ENCODE measurements at places on chromosomes 7 and 10.

DNA sequence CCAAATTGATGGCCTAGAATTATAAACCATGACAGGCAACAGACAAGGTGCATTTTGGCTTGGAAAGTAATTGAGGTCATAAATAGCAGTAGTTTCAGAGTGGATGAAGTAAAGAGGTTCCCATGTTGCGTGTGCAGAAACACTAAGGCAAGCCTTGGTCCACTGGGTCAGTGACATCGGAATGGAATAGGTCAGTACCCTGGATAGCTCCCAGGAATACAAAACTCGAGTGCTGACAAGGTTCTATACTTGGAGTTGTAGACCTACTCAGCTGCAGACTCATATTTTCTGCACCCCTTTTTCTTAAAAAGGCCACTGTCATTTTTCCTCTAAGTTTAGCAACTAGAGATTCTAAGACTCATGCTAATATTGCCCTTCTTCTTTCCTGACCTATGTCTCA, 132.8 kb downstream of the DYNC1I1 start:
- DNase-seq, result no peak

- no peak for DNase-seq
Measured at GRCh38 chr7:44580945-44581878, 819 bp downstream of the TMED4 start.

DNA sequence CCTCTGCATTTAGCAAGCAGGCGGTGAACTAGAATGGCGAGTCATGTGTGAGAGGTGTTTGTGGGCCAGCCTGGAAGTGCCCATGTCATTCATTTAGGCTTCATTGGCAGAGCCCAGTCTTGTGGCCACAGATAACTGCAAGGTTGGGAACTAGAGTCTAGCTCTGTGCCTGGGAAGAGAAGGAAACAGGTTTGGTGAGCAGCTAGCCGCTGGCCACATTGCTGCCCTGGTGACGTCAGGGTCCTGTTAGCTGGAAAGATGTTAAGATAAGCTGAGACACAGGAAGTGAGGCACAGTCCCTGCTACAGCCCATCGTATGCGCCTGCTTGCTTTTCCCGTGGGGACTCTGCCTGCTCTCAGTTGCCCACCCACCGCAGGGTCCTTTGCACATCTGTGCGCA, 185.5 kb downstream of the CAMK1D start:
- no peak for DNase-seq

DNA sequence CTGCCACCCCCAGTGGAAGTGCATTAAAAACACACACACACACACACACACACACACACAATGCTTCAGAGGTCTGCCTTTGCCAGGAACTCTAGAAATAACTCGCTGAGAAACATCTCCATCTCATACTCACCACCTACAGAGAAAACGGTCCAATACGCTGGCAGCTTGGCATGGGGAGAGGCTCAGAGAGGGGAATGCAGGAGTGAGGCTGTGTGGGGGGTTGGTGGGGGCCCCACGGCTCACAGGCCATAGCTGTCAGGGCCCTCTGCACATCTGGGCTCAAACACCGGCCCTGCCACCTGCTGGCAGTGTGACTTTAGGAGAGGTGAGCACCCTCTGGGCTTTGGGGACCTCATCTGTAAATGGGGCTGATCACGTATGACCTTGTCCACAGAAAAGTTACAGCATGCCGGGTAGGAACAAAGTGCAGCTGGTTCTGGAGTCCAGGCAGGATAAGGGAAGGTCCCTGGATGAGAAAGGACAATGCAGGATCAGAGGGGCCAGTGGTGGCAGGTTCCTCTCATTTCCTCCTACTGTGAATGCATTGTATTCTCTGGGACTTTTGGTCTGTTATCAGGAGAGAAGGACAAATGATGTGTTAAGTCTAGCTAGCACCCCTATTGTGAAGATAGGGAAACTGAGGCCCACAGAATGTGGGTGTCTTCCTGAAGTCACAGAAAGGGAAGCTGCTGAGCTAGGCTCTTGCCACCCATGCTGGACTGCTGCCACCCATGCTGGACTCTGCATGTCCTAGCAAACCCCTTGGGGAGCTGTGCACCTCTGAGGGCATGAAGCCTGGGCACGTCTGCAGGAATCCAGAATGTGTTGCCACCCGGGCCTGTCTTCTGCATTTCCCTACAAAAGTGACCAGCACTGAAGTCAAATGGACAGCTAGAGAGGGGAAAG, 404.6 kb downstream of the RPS24 start:
- peak; percentile 9 for DNase-seq

DNA sequence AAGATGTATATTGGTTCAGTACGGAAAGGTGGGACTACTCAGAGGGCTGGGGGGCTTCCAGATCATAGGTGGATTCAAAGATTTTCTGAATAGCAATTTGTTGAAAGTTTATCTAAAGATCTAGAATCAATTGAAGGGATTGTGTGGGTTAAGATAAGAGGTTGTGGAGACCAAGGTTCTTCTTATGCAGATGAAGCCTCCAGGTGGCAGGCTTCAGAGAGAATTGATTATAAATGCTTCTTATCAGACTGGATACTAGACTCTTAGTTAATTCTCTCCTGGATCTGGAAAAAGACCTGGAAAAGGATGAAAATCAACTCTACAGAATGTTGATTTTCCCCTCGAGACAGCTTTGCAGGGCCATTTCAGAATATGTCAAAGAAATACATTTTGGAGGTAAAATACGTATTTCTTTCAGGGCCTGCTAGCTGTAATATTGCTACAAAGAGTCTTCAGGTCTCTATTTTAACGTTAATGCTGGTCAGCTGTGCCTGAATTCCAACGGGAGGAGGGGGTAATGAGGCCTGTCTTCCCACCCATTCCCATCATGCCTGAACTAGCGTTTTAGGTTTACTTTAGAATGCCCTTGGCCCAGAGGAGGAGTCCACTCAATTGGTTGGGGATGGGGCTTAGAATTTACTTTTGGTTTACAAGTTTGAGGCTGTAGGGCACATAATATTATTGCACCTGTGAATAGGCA, 12.8 kb upstream of the GPR15LG start:
- no peak for DNase-seq

GRCh38 chr10:31467791-31468535, 148.9 kb downstream of the ZEB1 start:
- no peak for DNase-seq

- DNase-seq, result no peak
Measured at GRCh38 chr7:137975221-137975620, 26.7 kb downstream of the CREB3L2 start.

GRCh38 chr10:3478153-3478552, 305.6 kb upstream of the PITRM1 start:
- DNase-seq, result no peak

GRCh38 chr10:24415455-24416125, 206.7 kb downstream of the KIAA1217 start:
- DNase-seq, result no peak

GRCh38 chr7:8115547-8116402, 146.2 kb downstream of the ICA1 start:
- no peak for DNase-seq

DNA sequence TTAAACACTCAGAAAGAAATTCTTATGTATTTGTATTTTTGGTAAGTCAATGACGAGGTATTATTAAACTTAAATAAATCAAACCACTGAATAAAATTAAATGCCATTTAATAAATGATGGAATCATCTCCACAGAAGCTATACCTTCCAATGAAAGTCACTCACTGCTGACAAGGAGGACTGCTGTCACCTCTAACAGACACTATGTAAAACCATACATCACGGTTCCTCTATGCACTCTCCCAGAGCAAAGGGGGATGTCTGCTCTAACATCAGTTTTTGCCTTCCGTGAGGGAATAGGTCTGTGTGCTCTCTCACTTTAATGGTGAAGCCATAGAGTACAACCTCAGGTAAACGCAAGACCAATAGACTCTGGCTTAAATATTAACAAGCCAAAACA, 99.7 kb upstream of the DDC start:
- DNase-seq, result no peak

DNA sequence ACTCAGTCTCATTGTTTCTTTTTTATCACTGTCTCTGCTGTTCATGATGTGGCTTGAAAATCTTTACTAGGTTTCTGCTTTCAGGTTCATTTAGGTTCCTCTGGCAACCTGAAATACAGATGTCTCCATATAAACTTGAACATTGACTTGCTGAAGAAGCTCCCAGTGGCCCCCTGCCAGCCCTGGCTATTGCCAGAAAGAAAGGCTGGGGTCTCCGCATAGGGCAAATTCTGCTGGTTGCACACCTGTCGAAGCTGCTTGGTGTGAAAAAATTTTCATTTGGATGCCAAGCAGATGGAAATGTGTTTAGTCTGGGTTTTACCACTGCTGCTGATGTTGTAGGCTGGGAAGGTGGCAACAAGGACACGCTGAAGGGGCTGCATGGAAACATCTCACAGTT, 826.7 kb upstream of the GHITM start:
- DNase-seq, result no peak
